Tibial artery (tissue), 4 donors: ENCODE measurements at places on chromosomes 12 and 14.

DNA sequence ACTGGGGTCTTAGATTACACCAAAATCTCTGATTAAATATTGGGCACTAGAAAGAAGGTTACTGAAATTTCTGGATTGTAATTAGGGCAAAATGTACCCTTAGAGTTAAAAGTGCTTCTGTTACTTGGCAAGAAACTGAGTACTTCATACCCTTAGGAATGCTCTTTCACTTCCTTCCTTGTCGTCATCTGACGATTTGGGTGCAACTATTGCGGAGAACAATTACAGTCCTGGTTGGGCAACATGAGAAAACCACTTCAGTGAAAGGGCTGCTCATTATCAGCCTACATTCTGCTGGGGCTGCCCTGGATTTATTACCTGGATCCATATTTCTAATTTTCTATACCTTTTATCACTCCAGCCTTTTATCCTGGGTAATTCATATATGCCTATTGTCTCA, 348.5 kb upstream of the MDGA2 start:
- no peak for DNase-seq

GRCh38 chr12:125310461-125310860, 245.2 kb downstream of the AACS start:
- no peak for DNase-seq

GRCh38 chr12:92271341-92271740, 125.7 kb upstream of the BTG1 start:
- no peak for DNase-seq

DNA sequence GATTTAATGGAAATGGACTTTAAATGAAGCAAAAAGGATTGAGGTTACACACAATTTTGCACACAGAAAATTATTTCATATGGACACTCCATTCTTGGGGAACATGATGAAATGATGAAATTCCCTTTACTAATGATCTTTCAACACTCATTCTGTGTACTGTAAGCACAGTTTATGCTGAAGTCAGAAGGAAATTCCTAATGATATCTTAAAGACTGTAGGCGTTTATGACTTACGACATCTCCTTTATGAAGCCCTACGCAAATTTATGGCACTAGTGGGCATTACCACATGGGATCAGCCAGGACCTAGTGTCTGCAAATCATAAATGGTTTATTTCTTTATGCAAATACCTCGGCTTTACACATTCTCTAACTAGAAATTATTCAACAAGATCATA, 97.9 kb upstream of the SOX5 start:
- no peak for DNase-seq

DNA sequence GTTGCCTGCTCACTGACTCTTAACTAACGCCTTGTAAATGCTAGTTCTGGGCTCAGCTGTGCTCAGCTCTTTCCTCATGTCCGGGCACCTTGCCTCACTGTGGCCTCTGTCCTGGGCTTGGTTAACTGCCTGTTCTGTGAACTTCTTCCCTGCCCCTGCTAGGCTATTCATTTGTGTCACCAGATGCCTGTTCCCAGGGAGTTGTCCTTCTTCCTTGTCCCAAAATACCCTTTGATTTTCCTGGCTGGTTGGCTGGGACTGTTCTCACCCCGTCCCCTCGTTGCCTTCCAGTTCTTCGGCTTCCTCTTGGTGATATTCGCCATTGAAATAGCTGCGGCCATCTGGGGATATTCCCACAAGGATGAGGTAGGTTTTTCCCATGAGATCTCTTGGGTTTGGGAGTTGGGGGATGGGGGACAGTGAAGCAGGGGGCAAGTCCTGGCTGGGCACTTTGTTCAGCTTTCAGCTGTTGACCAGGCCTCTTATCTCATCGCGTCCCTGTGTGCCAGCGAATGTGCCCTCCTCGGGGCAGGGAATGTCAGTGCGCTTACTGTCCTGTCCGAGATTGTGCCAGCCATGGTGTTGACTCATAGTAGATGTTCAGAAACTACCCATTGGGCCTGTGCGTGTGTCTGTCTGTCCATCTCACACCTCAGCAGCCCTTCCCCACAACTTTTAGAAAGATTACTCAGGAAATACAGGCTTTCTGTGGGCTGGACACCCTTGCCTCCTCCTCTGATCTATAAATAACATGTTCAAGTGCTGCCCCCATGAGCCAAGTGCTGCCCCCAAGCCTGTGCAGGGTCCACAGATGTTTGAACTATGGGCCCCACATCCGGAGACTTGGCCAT, 33.1 kb downstream of the CD9 start:
- no peak for DNase-seq

DNA sequence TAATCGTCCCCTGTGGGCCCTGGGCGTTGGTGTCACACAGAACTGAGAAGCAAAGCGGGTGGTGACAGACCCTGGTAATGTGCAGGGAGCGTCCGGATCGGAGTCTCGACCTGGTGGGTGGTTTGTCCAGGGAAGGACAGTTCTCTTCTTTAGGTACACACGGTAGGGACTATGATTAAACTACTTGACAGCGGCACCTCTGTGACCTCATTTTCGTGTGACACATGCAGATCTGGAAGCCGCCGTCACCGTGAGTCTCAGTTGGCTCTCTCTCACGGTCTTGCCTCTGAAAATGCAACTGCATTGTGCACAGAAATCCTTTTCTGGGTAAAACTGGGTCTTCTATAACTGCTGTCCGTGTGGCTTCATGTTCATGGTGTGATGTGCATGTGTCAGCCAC, 32.1 kb downstream of the XRCC3 start:
- no peak for DNase-seq

GRCh38 chr14:105087963-105088811, 23.0 kb upstream of the GPR132 start:
- DNase-seq: no peak

DNA sequence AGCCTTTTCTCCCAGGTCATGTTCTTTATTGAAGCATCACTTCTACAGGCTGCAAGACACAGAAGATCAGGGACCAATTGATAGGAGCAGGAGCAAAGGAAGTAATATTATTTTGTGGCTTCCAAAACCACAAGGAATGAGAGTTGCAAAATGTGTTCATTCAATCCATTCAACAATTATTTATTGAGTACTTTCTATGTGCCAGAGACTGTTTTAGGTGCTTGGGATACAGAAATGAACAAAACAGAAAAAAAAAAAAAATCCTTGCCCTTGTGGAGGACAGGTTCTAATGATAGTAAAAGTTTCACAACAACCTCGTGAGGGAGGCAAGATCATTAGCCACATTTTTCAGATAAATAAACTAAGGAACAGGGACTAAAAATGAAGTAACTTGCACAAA, 20.1 kb upstream of the DACT1 start:
- DNase-seq: no peak

GRCh38 chr12:5888816-5889315, 56.2 kb downstream of the ANO2 start:
- no peak for DNase-seq

DNA sequence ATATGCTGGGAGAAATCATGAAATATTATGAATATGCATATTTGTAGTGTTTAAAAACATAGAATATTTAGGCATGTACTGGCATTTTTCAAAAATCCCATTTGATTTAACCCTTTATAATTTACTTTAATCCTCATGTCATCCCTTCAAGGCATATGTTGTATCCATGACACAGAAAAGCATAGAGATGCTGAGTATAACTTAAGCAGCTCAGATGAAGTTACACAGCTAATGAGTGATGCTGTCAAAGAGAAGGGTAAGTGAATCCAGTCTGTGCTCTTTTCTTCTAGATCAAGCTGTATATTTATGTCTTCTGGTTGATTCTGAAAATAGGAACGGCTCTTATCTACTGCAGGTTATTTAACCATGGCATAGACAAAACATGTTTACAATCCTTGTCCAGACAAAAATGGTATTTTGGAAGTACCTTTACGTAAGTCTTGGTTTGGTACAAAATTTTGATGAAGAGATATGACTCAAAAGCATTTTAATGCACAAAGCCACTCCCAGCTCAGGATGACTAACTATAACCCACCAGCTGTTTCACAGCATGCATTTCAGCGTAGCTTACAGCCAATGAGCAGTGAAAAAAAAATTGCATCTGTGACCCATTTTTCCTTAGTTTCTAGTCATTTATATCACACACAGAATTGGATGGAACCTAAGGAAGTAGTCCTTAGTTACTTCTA, 201.7 kb downstream of the STXBP6 start:
- no peak for DNase-seq

DNA sequence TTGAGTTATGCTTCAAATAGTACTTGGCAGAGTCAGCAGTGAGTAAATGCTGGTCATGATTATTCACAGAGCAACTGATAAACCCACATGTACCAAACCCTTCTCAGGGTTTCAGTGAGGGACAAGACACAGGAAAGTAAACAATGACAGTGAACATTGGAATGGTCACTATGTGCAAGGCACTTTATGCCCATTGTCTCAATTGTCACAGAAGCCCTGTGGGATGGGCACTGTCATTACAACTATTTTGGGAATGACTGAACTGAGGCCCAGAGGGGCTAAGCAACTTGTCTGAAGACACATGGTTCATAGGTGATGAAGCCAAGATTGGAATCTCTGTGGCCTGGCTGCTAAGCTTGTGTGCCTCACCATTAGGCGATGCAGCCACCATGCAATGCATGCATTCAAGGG, 238.5 kb downstream of the RBM19 start:
- no peak for DNase-seq

DNA sequence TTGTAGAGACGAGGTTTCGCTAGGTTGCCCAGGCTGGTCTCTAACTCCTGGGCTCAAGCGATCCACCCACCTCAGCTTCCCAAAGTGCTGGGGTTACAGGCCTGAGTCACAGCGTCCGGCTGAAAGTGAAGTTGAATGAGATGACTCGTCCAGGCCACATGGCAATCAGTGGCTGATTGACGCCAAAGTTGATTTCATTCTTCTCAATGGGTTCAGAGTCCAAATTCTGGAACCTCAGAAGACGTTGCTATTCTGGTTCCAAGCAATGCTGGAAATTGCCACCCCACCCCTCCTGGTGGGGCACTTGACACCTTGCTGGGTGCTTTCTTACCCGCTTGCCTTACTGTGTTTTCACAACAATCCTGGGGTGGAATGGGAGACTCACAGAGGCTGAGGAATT, 14.9 kb downstream of the ABCB9 start:
- no peak for DNase-seq

GRCh38 chr12:19010087-19010486, 119.4 kb upstream of the PLEKHA5 start:
- no peak for DNase-seq

GRCh38 chr14:44928793-44929192, 33.0 kb downstream of the KLHL28 start:
- no peak for DNase-seq

DNA sequence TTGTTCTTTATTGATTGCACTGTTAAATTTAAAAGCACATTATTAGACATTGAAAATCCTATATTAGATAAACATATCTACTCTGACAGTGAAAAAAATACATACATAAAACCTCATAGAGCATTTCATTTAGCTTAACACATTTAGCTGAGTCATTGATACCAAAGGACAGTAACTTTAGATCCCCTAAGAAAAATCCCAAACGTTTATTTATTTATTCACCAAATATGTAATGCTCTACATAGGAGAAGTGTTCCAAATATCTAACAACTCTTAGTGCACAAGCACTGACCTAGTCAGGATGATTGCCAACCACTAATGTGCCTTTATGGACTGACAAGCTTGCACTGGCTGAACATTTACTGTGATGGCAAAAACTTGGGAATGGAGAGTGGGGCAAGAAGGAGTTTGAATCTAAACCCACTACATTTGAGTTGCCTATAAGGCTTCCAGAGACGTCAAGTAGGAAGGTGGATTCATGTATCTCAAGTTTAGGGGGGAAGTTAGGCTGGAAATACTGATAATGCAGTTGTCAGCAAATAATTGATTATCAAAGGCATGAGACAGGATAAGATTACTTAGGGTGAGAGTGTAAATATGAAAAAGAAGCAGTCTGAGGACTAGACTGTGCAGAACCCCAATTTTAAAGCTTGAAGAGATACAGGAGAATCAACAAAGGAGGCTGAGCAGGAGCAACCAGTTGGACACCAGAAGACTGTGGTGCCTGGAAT, 156.4 kb downstream of the PLCZ1 start:
- no peak for DNase-seq

DNA sequence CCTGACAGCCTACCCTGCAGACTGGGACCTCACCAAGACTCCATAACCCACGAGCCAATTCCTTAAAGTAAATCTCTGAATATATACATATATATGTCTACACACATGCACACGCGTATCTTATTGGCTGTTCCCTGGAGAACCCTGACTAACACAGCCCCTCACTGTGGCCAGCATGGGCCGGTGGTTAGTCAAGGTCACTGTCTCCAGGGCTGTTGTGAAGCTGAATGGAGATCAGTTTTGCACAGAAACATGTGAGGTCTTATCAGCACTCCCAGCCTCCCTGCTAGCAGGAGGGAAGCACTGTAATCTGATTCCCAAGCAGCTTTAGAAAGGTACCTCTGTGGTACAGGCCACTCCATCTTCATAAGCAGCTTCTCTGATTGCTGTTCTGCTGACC, 46.6 kb upstream of the PLEKHG6 start:
- no peak for DNase-seq

DNA sequence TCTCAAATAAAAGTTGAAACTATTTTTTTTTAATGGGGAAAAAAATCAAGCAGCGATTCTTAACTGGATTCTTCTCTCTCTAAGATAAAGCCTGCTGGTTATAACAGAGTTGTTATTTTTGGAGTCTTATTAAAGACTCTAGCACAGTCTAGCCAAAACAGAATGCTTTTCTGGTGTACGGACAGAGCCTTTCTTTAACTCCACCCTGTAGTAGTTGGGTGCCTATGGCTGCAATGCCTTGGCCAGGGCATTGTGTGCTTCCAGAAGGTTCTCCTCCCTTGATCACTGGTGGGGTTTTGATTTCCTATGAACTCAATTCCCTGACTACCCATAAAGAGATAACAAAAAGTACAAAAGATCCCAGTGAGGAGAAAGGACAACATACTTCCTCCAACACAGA, 35.7 kb upstream of the TC2N start:
- DNase-seq: no peak

- no peak for DNase-seq
Observed at GRCh38 chr14:60061371-60061770, 30.4 kb upstream of the PCNX4 start.
